Stimulated activated CD8-positive, alpha-beta memory T cell treated with anti-CD3 and anti-CD28 coated beads, Interleukin-4, amount 100 ng/mL, for 1 hour (primary cell): ENCODE measurements at places on chromosomes 7 and 10.

GRCh38 chr10:35056686-35057085 is 33.5 kb downstream of the CUL2 start:
- DNase-seq = no peak

DNA sequence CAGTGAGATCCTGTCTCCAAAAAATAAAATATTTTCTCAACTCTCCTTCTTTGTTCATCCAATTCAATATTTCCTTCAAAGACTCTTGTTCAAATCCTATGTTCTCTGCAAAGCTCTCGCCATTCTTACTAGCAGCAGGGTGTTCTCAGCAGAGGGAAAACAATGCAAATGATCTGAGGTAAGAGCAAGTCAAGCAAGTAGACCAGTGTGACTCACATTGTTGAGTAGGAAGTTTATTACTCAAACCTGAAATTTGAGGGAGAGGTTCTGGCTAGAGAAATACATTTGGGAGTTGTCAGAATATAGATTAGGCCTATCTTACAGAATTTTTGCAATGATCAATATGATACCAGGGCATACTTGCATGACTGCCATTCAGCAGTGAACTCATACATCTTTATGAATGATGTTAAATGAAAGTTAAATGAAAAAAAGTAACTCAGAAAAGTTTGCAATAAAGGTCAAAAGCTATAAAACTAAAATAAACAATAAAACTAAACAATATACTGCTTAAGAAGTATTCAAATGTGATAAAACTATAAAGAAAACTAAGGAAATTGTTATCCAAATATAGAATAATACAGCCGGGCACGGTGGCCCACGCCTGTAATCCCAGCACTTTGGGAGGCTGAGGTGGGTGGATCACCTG is 5.8 kb downstream of the IDE start:
- no peak for DNase-seq

GRCh38 chr10:88901984-88902789 is 22.1 kb downstream of the STAMBPL1 start:
- no peak for DNase-seq

DNA sequence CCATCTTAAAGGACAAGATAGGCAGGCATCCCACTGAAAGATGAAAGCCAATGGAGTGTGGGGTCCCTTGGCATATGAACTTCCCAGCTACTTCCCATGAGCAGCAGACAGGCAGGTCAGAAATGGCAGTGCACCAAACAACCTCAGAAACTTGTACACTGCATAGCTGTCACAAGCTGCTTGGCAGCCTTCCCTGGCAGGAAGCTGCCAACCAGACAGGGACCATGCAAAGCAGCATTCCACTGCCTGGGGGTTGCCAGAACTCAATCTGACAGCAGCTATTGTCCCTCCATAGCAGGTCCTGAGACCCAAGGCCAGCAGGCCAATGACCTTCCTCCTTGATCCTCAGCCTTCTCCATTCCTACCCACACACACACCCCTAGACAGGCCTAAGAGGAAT is 139.5 kb downstream of the PLCE1 start:
- no peak for DNase-seq

DNA sequence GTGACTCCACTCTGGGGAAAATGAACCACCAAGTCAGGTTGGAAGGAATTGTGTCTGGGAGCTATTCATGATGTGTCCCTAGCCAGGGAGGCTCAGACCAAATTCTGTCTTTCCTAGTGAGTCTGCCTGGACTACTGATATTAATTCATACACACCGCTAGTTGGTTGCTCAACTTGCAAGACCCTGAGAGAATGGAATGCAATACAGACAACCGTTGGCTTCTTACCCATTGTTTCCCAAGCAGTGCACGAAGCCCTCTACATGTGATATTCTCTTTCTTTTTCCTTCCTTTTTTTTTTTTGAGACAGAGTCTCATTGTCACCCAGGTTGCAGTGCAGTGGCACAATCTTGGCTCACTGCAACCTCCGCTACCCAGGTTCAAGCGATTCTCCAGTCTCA is 19.4 kb upstream of the SRGN start:
- no peak for DNase-seq

DNA sequence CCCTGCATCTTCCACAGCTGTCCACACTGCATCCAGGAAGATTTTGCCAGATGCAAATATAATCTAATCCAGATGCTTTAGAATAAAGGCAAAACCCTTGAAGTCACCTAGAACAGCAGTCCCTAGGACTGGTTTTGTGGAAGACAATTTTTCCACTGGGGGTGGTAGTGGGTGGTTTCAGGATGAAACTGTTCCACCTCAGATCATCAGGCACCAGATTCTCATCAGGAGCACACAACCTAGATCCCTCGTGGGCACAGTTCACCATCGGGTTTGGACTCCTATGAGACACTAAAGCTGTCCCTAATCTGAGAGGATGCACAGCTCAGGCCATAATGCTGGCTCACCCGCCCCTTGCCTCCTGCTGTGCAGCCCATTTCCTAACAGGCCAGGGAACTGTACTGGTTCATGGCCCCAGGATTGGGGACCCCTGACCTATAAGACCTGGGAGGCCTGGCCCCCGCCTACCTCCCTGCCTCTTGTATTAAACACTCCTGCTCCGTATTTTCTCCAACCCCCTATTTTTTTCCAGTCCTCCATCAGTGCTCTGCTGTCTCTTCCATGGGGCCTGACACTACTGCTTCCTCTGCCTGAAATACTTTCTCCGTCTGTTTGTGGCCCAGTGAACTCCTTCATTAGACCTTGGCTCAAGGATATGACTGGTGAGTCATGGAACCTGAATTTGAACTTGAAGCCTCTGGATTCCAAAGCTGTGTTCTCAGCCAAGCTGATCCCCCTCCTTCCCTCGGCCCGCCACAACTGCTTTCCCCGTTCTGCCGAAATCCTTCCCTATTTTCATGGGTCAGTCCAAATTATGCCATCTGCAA is 79.9 kb upstream of the RHEB start:
- no peak for DNase-seq

DNA sequence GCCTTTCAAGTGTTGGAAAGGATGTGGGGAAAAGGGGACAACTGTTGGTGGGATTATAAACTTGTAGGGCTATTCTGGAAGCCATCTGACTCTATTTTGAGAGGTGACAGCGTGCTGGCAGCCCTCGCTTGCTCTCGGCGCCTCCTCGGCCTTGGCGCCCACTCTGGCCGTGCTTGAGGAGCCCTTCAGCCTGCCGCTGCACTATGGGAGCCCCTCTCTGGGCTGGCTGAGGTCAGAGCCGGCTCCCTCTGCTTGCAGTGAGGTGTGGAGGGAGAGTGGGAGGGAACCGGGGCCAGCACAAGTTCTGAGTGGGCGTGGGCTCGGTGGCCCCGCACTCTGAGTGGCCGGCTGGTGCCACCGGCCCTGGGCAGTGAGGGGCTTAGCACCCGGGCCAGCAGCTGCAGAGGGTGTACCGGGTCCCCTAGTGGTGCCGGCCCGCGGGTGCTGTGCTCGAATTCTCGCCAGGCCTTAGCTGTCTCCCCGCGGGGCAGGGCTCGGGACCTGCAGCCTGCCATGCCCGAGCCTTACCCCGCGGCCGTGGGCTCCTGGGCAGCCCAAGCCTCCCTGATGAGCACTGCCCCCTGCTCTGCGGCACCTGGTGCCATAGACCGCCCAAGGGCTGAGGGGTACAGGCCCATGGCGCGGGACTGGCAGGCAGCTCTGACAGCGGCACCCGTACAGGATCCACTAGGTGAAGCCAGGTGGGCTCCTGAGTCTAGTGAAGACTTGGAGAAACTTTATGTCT is 33.6 kb downstream of the PLAU start:
- DNase-seq = no peak

DNA sequence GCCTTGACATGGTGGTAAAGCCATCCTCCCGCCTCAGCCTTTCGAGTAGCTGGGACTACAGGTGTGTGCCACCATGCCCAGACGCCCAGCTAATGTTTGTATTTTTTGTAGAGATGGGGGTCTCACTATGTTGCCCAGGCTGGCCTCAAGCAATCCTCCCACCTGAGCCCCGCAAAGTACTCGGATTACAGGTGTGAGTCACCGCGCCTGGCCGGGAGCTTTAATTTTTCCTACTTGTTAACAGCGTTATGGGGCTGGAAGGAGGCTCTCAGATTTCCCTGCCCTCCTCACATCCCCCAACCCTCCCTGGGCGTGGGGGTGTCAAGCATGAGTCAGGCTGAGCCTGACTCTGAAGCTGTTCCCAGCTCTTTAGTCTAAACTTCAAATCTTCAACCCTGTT is 8.3 kb downstream of the ALKBH4 start:
- DNase-seq = no peak

GRCh38 chr7:137298464-137298794 is 45.1 kb downstream of the PTN start:
- DNase-seq = no peak

DNA sequence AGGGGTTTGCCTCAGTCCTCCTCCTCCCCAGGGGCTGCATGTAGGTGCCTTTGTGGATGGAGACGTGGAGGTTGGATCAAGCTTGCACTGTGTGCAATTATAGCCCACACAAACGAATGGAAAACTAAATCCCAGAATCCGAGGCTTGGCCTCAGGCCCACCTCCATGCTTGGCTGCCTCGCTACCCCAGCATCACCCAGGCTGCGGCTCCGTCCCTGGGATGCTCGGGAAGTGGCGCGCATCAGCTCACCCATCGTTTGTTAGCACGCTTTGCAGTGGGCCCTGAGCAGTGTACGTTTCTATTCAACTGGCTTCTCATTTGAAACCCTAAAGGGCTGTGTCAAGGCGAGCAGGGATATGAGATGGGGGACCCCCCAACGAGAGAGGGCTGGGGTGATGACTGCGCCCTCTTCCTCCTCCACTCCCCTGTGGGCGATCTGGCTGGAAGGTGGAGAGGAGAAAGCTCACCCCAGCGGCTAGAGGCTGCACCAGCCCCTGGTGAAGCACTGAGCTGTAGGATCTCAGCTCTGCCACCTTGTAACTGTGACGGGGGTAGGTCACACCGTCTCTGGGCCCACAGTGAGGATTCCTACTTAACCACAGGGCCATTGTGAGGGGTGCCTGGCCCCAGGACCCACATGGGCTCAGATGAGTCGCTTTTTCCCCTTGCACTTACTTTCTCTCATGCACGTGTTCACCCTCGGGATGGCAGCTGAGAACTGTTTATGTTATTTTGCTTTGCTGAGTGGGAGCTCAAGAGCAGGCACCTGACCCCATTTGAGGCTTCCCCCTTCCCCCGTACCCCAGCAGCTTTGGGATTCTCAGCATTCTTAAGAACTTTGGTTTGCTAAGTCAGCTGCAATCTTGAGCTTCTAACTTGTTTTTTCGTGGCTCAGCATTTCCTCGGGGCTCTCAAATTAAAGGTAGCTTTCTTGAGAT is 12.7 kb upstream of the BTBD16 start:
- no peak for DNase-seq

GRCh38 chr10:102157224-102157623 is 5.0 kb downstream of the NOLC1 start:
- no peak for DNase-seq

DNA sequence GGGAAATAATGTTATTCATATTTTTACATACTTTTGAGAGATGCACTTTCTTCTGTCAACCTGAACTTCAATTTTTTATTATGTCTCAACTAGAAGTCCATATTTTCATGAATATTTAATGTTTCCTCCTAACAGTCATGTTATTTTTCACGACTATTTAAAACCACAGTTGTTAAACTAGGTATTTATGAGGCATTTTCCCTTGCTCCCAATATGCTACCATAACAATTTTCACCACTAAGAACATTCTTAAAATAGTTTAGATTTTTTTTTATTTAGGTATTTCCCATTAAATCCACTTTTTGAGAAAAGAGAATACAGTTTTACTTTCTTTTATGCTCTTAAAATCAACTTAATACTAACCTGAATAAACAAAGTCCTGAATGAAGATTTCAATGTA is 89.4 kb downstream of the JAZF1 start:
- no peak for DNase-seq

- DNase-seq = no peak
These were observed 1057.2 kb downstream of the LRMDA start for GRCh38 chr10:76488602-76489001.

DNA sequence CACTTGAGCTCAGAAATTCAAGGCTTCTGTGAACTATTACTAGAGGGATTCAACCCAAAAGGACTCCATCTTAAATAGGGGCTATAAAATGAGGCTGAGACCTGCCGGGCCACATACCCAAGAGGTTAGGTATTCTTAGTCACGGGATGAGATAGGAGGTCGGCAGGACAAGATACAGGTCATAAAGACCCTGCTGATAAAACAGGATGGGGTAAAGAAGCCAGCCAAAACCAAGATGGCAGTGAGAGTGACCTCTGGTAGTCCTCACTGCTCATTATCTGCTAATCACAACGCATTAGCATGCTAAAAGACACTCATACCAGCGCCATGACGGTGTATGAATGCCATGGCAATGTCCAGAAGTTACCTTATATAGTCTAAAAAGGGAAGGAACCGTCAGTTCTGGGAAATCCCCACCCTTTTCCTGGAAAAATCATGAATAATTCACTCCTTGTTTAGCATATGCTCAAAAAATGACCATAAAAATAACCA is 101.2 kb upstream of the TRIM24 start:
- DNase-seq = no peak

GRCh38 chr10:71241114-71241829 is 28.9 kb downstream of the UNC5B start:
- DNase-seq = no peak
